ENCODE measurements at places on chromosomes 1 and 21. TPM values are rescaled to one million over a fixed set of nuclear protein-coding genes. Genes with fewer than 3 reads are reported as not detected.

The SLC5A9 gene
- total RNA-seq, result not detected

The BSND gene
- total RNA-seq, result not detected

The OR2L5 gene
- 0.16 TPM for total RNA-seq

The TADA1 gene
- 13.6 TPM for total RNA-seq

The RHOC gene
- total RNA-seq, result 81.8 TPM

The NPHS2 gene
- not detected for total RNA-seq

The RPTN gene
- total RNA-seq, result not detected

The OXCT2 gene
- total RNA-seq, result 2.9 TPM

The CYP4A11 gene
- not detected for total RNA-seq

The NTNG1 gene
- not detected for total RNA-seq

The SPATC1L gene
- total RNA-seq, result 8.9 TPM

The NBPF4 gene
- total RNA-seq, result not detected

The AQP10 gene
- not detected for total RNA-seq

GRCh38 chr1:206723805-206724472 lies 39.2 kb downstream of the MAPKAPK2 start:
- DNase-seq, result no peak

DNA sequence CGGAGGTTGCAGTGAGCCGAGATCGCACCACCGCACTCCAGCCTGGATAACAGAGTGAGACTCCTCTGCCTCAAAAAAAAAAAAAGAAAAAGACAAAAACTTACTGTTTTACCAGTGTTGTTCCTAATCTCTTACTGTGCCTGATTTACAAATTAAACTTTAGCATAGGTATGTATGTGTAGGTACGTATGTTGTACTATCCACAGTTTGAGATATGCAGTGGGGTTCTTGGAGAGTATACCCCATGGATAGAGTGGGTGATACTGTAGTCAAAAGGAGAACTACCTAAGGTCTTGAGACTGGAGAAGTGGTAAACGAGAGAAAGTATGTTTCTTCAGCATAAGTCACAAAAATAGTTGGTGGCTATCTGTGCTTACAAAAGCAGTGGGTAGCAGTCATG lies 38.6 kb downstream of the RNF11 start:
- DNase-seq, result no peak

GRCh38 chr1:24182061-24182460 lies 5.0 kb downstream of the IFNLR1 start:
- DNase-seq, result no peak

DNA sequence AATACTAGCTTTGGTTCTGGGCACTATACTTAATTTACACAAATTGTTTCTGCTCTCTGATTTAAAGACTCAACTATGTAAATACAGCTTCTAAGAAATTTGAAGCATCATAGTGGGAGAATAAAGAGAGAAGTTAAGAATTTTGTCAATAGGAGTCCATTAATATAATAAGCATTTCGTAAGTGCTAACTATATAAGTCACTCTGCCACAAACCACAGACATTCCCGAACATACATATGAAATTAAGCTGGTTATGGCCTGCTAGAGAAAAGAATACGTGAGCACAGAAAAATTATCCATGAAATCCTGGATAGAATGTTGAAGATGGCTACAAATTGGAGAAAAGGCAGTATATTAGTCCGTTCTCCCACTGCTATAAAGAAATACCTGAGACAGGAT lies 526.2 kb downstream of the MRPL39 start:
- no peak for DNase-seq

GRCh38 chr1:46616277-46617107 lies at the start of gene MOB3C:
TSS of gene MOB3C (minus strand) at chr1:46616811. CDS start at chr1:46613321, 3,490 bp downstream.
- peak; percentile 57 for DNase-seq

GRCh38 chr1:31897526-31898100 lies 40.6 kb downstream of the PTP4A2 start:
- no peak for DNase-seq

- no peak for DNase-seq
These were observed 12.1 kb downstream of the DISC1 start for GRCh38 chr1:231638647-231639046.

- DNase-seq, result no peak
These were observed 583.0 kb upstream of the PKN2 start for GRCh38 chr1:88101041-88101440.

DNA sequence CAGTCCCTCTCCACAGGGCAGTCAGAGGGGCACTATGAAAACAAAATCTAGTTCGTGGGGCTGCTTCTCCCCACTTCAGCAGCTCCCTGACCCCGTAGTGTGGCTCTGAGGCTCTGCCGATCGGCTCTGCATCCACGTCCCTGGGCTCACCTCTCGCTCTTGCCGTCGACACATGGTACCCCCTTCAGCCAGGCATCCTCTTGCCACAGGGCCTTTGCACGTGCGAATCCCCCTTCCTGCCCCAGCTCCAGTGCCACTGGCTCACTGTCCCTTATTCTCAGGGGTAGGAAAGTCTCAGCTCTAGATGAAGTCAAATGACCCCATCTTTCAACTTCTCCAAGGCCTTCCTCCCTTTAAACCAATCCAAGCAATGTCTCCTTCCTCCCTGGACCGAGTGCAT lies 72.7 kb downstream of the KLHDC7A start:
- no peak for DNase-seq

GRCh38 chr21:46058431-46059145 lies 39.3 kb upstream of the COL6A2 start:
- DNase-seq, result no peak

DNA sequence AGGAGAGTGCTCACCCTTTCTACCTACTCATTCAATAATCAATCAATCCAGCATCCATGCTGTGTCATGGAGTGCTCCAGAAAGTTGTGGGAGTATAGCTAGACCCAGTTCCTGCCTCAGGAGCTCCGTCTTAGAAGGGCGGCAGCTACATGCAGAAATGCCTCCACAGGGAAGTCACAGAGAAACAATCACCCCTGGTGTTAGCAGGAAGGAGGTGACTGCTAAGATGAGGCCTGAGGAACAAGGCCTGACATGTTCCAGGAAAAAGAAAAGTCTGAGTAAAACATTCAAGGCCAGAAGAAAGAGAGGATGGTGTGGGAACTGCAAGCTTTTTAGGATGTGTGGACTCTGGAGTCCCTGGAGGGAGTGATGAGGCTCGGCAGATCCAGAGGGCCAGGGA lies 142.5 kb upstream of the MAGI3 start:
- no peak for DNase-seq

GRCh38 chr1:167194182-167194581 lies 26.5 kb upstream of the POU2F1 start:
- no peak for DNase-seq

- no peak for DNase-seq
These were observed 41.3 kb downstream of the COL6A1 start for GRCh38 chr21:46022551-46023525.

DNA sequence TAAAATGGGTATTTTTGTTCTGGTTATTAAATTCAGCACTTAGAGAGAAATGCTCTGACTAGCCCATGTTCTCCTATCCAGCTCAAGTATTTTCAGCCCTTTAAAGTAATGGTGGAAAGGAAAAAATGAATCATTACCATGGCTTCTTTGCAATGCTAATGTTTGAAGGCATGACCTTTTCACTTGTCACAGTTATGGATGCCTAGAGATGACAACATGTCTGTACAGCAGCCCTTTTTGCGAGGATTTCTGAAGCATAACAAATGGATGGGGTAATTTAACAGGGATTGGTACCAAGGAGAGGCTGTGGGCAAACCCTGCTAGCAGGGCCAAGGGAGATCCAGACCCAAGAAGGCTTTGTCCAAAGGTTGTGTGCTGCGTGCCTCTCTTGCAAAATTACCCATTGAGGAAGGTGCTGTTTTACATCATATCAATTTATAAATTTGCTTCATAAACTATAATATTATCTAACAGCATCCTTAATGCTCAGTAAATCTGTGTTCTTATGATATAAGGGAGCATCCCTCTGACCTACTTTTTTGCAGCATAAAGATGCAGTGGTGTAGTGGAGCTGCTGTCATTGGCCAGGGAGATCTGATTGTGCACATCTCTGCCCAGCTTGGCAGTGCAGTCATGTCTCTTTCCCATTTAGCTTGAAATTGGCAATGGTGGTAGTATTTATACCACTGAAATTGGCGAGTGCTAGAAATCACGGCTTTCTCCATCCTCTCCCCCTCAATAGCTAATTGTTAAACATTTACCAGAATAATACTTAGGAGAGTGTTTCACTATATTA lies 327.1 kb downstream of the PCP4 start:
- DNase-seq, result no peak

GRCh38 chr1:75836528-75837100 lies 39.9 kb downstream of the MSH4 start:
- DNase-seq, result no peak

DNA sequence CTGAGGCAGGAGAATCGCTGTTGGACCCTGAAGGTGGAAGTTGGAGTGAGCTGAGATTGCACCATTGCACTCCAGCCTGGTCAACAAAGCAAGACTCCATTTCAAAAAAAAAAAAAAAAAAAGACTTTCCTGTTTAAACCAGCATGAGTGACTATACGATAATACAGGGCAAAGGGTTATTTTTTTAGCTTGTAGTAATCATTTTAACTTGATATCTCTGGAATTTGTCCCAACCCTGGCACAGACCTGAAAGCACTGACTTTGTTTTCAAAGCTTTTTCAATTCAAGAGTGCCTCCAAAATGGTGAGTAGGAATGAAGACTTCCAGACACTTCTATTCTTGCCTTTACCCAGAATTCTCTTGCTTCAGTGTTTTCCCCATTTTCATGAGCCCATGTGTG lies 4.4 kb upstream of the TMCO2 start:
- DNase-seq, result no peak

- peak; percentile 48 for DNase-seq
These were observed 296.6 kb downstream of the PTPRC start for GRCh38 chr1:198935306-198935921.

- DNase-seq, result no peak
These were observed 43.5 kb downstream of the FBXO2 start for GRCh38 chr1:11610629-11611180.

GRCh38 chr1:239387304-239388158 lies 1.2 kb downstream of the CHRM3 start:
- no peak for DNase-seq

DNA sequence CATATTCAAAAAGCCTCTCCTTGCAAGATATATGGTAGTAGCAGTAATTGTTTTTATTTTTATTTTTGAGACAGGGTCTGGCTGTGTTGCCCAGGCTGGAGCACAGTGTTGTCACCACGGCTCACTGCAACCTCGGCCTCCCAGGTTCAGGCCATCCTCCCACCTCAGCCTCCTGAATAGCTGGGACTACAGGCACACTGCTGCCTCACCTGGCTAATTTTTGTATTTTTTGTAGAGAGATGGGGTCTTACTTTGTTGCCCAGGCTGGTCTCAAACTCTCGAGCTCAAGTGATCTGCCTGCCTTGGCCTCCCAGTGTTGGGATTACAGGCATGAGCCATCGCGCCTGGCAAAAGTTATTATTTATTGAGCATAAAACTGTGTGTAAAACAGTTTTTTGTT lies 38.4 kb downstream of the SLC66A1 start:
- DNase-seq, result no peak

- no peak for DNase-seq
These were observed 262.1 kb downstream of the BRINP2 start for GRCh38 chr1:177432897-177433296.

DNA sequence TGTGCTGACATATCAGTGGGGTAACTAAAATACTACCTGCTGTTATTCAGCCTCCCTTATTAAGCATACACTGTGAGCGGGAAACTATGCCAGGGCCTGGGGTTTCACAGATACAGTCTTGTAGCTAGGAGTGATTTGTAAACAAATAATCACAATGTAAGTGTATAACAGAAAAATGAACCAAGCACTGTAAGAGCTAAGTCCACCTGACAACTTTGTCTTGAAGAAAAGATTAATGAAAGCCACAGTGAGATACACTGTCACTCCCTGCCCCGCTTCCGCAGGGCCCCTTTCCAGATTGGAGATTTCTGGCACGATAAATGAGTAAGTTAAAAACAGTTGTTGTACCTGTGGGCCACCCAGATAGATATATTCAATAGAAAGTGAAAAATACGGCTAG lies 4.8 kb downstream of the RCAN3 start:
- no peak for DNase-seq

DNA sequence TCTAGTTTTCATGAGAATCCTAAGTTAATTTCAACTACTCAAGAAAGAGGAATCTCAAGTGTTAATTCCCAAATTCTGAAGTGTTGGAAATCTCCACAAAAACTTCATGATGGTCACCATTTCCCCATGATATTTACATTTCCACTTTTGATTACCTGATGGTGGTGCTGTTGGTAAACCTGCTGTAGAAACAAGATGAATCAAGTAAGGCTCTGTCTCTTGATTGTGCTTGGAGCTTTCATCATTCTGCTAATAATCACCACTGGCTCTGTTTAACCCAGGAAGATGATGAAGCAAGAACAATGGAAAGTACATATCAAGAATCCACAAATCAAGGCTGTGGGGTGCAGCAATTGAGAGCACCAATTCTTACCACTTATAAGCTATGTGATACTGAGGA lies 77.8 kb downstream of the C4BPA start:
- DNase-seq, result no peak

DNA sequence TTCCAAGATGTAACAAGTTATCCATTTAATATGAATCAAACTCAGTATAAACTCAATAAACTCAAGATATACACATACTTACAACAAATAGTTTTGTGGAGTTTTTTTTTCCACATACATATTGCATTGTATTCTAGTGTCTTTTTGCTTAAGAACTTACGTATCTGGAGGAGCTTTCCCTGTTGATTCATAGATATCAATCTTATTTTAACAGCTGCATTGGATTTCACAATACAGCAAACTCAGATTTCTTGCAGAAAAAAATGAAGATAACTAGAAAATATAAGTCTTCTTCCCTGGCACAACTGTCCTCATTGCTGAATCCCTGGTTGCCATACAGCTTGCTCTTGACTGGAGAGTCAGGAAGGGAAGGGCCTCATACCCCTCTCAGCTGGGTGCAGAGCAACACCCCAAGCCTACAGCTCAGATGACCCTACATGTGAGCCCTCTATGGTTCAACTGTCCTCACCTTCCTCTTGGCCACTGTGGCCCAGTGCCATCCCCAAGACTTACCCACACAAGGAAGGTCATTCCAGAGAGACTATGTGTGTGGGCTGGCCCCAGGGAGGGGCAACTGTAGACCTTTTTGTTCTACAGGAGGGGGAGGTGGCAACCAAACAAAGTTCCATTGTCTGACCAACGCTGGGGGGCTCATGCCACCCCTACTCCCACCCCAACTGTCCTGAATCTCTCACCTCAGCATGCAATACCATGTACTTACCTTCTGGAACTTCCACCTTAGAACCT lies 1.7 kb downstream of the MPZ start:
- no peak for DNase-seq

- DNase-seq, result no peak
These were observed 129.1 kb downstream of the S1PR1 start for GRCh38 chr1:101365878-101366277.

- peak; percentile 31 for DNase-seq
These were observed 101.5 kb downstream of the KCNN3 start for GRCh38 chr1:154768456-154769125.

GRCh38 chr21:46135782-46136395 lies 19.5 kb downstream of the FTCD start:
- no peak for DNase-seq

DNA sequence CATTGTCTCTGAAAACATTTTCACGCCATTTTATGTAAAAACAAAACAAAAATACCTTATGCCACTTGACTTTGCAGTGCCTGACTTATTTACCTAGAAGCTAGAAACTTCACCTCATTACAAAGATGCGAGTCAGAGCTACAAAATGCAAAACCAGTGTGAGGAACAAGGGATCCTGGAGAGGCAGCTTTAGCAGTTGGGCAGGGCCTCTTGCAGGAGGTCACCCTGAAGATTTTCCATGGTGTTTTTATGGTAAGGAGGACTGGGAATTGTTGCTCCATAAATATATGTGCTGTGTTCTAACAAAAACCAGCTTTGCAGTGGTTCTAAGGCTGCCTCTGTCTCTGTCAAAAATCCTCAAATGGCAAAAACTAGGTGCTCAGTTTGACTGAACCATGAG lies 36.4 kb upstream of the TARBP1 start:
- no peak for DNase-seq

Data from activated naive CD4-positive, alpha-beta T cell treated with anti-CD3 and anti-CD28 coated beads, Interleukin-2, amount 50 U/mL, for 72 hours (primary cell).